ENCODE measurements at places on chromosomes 3 and 15.
A peak's percentile ranks its signal among the peaks of the same experiment; 100 is the strongest.

DNA sequence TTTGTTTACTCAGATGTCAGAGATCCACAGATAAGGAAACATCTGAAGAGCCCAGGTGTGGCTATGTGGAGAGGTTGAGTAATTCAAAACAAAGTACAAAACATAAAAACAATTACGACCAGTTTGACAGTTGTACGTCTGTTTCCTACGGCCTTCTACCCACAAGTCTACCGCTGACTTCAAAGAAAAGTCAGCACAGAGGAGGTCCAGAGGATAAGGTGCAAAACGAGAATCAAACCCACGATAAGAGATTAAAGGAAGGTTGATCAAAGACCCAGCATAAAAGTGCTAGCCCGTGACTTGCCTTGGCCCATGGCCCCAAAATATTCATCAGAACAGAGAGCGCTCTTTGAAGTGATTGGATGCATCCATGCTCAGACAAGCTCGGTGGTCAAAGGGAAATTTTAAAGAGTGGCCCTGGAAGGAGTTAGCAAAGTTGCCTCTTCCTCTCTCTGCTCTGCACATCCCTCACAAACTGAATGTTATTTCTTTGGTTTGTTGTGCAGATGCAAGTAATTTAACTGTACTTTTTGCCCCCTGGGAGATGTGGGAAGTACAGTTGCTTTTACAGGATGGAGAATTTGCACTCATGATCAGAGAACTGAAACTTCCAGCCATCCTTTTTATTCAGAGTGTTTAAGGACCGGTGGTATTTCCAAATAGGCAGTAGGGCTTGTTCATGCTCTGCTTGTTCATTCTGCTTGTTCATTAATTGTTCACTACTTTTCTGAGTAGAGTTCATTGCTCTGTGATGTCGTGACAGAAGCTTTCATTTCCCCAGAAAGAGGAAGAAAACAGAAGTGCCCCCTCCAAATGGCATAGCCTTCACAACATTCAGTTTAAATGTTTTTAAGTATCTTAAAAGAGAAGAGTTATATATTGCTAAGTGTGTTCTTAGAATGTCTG is 31.1 kb downstream of the MME start:
- no peak for DNase-seq

DNA sequence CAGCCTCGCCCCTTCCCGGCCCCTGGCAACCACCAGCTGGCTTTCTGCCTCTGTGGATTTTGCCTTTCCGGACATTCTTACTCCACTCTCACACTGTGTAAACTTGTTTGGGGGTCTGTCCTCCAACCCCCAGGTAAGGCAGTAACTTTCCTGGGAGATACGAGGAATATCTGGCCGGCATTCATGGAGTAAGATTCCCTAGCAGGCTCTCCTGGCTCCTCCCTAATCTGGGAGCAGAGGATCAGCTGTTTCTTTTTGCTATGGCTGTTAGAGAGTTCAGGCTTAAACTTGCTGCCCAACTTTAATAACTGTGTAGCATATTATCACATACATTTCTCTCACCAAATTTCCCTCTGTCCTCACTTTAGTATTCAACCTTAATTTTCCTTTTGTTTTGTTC is 64.3 kb downstream of the IGF2BP2 start:
- no peak for DNase-seq

DNA sequence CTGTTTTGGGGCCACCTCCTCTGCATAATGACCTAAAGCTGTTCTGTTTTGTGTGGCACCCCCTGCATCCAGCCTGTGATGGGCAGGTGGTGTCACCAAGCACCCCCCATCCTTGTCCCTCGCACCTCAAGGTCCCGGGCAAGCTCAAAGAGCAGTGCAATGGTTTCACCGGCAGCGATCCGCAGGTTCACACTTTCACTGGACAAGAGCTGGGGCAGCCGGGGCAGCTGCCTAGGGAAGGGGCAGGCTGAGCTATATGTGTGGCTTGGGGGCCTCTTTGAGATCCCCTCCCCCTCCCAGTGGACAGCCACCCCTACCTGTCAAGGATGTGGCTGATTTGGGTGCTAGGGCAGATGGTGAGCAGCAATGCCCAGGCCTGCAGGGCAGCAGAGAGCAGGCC is 3.1 kb downstream of the IFRD2 start:
- DNase-seq, result no peak

DNA sequence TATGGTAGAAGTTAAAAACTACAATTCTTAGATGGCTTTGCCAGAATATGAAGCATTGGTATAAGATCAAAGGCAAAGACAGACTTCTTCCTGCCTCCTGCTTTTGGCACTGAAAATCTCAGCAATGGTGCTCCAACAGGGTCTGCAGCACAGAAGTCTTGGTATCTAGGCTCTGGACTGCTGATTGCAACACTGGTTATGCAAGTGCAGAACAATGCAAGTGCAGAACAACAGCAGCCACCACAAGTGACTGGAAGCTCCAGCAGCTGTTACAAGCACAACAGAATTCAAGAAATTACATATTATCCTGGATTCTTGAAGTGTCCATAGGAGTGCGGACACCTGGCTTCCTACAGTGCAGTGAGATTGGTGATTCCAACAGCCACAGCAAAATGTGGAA is 33.7 kb downstream of the ZBTB20 start:
- DNase-seq, result no peak

- DNase-seq, result peak; percentile 83
Observed at GRCh38 chr3:46078712-46079400, 51.6 kb upstream of the XCR1 start.

GRCh38 chr15:59170295-59171066 is 36.2 kb upstream of the LDHAL6B start:
- DNase-seq, result no peak

GRCh38 chr3:194711913-194712312 is 26.2 kb downstream of the FAM43A start:
- DNase-seq, result no peak

GRCh38 chr3:129793942-129794310 is 99.6 kb downstream of the TMCC1 start:
- no peak for DNase-seq

GRCh38 chr3:179750720-179751328 is 98.0 kb downstream of the USP13 start:
- peak; percentile 31 for DNase-seq

DNA sequence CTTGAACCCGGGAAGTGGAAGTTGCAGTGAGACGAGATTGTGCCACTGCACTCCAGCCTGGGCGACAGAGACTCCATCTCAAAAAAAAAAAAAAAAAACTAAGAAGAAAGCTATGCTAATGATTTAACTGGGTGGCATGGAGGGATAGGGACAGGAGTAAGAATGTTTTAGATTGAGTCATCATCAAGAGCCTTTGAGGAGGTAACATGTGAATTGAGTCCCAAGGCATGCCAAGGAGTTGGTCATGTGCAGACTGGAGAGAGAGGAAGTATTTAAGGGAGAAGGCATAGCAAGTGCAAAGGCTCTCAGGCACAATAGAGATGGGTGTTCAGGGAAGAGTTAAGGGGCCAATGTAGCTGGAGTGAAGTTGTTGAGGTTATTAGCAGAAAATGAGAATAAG is 9.1 kb downstream of the BNC1 start:
- DNase-seq, result no peak

GRCh38 chr15:42919799-42920518 is 619 bp downstream of the TTBK2 start:
- DNase-seq, result peak; percentile 6

DNA sequence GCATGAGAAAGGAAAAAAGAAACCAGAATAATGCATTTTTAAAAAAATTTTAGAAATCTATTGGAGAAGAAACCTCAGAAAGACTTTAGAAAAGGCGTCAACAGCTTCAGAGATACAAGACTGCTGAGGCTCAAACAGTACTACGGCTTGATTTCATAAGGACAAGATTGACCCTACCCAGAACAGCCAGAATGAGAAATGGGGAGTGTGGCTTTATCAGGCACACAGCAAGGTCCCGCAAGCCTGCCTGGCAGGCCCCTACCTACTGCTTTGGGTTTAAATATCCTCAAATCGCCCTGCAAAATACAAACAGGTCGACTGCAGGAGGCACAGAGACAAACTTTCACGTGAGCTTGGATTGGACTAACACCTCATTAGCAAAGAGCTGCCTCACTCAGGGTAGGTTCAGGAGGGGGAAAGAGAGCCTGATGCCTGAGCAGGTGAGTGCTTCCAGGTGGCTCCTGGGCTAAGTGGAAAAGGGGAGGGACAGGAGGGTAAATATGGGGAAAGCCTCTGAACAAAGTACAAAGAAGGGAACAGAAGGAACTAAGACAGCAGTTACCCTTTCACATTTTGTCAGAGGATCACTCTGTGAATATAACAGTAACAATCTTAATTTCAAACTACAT is 87.5 kb downstream of the RORA start:
- no peak for DNase-seq

DNA sequence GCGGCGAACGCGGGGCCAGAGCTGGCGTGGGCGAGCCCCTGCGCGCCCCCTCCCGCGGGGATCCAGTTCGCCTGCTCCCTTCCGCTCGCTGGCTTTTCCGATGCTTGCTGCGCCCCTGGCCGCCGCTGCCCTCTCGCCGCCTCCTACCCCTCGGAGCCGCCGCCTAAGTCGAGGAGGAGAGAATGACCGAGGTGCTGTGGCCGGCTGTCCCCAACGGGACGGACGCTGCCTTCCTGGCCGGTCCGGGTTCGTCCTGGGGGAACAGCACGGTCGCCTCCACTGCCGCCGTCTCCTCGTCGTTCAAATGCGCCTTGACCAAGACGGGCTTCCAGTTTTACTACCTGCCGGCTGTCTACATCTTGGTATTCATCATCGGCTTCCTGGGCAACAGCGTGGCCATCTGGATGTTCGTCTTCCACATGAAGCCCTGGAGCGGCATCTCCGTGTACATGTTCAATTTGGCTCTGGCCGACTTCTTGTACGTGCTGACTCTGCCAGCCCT is 721 bp downstream of the P2RY1 start:
- DNase-seq, result no peak

DNA sequence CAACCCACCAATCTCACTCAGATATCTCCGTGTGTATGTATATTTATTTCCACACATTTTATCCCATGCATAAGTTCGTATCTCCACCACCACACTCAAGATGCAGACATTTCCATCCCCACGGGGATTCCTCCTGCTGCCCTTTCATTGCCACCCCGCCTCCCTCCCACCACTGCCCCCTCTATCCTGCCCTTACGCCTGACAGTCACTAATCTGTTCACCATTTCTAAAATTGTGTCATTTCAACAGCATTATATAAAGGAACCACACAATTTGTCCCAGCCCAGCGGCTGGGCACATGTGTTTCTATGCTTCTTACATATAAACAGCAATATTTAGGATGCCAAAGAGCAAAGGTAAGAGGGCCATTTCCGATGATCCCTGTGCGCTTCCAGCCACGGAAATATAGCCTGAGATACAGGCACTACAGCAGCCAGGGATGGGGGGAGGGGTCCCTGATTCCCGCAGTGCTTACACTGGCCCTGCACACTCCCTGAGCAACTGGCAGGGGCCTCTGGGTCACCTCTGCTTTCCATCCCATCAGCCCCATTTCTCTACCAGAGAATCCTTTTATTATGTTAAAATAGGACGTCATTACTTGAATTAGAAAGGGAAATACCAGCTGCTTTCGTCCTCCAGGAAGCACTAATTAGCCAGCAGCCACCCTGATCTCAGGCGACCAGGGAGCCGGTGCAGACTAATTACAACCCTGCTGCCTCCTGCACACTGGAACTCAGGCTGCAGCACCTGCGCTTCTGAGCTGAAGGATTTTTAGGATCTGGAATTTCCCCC is 372.0 kb upstream of the ATP10A start:
- DNase-seq, result no peak

- no peak for DNase-seq
Observed at GRCh38 chr15:40398413-40398873, 7.2 kb upstream of the IVD start.

GRCh38 chr15:62404194-62404985 is 239.3 kb upstream of the C2CD4B start:
- peak; percentile 29 for DNase-seq

- no peak for DNase-seq
Observed at GRCh38 chr3:107446706-107447105, 69.5 kb downstream of the CCDC54 start.

DNA sequence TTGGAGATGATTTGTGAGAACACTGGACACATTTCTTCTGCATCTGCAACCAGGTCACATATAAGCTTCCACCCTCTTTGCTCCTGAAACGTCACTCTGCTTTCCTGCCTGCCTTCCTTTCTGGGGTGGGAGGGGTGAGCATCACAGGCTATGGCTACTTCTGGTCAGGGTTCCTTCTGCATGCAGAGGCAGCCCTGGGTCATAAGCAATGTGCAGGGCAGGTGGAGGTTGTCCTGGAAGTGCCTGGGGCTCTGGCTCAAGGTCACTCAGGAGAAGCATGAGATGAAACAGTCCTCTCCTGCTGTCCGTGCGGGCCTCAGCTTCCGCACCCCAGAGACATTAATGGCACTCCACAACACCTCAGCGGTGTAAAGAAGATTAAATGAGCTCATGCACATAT is 15.1 kb downstream of the SLC6A20 start:
- no peak for DNase-seq

DNA sequence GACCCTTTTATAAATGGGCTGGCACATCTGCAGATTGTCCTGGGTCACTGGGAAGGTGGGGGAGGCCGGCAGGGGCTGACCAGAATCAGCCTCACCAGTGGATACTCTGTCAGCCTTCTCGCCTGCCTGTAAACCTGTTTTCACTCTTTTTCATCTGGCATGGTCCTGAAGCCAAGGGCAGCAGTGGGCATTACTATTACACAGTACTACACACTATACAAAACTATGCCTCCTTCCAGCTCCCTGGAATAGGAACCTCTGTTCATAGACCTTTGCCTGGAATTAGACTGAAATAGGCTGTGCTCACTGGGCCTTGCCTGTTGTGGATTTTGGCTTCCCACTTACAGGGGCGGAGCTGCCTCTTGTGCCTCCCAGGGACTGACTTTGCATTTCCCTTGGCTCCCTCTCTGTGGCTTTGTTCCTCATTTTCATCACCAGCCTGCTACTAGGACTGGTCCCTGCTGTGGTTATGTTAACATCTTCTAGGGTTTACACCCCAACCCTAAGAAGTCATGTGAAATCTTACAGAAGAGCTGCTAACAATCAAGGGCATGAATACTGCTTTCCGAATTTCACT is 120.7 kb downstream of the FNDC3B start:
- DNase-seq, result no peak

DNA sequence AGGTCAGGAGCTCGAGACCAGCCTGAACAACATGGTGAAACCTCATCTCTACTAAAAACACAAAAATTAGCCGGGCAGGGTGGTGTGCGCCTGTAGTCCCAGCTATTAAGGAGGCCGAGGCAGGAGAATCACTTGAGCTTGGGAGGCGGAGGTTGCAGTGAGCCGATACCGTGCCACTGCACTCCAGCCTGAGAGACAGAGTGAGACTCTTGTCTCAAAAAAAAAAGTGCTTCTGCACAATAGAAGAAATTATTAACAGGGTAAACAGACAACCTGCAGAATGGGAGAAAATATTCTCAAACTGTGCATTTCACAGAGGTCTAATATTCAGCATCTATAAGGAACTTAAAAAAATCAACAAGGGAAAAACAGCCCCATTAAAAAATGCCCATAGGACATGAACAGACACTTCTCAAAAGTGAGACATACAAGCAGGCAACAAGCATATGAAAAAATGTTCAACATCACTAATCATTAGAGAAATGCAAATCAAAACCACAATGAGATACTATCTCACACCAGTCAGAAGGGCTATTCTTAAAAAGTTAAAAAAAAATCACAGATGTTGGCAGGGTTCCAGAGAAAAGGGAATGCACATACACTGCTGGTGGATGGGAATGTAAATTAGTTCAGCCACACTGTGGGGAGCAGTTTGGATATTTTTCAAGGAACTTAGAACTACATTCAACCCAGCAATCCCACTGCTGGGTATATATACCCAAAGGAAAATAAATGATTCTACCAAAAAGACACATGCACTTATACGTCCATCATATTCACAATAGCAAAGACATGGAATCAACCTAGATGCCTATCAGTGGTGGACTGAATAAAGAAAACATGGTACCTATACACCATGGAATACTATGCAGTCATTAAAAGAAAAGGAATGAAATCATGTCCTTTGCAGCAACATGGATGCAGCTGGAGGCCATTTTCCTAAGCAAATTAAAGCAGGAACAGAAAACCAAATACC is 75.5 kb downstream of the MSL2 start:
- DNase-seq, result no peak
